A673 (cell line): ENCODE measurements at places on chromosomes 1 and 21. TPM values are rescaled to one million over a fixed set of nuclear protein-coding genes. Genes with fewer than 3 reads are reported as not detected.

DNA sequence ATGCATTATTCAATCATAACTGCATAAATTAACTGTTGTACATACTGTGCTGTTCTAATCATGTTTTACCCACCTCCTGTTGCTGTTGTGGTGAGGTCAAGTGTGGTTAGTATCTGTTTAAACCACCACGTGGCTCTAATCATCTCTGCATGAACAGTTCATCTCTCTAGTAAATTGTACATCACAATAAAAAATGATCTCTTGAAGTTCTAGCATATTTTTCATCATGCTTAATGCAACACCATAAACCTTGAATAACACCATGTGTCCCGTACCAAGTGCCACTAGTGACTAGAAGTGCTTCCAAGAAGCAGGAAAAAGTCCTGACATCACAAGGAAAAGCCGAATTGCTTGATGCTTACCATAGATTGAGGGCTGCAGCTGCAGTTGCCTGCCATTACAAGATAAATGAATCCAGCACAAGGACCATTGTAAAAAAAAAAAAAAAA lies 51.7 kb downstream of the SNRPE start:
- no peak for DNase-seq
- no peaks in the 10 kb centered on the region for H3K36me3 ChIP-seq
- no peak overlapping the region for H3K27ac ChIP-seq
- no peak overlapping the region for H3K4me3 ChIP-seq
- H3K4me1 ChIP-seq, result no peaks in the 10 kb centered on the region

DNA sequence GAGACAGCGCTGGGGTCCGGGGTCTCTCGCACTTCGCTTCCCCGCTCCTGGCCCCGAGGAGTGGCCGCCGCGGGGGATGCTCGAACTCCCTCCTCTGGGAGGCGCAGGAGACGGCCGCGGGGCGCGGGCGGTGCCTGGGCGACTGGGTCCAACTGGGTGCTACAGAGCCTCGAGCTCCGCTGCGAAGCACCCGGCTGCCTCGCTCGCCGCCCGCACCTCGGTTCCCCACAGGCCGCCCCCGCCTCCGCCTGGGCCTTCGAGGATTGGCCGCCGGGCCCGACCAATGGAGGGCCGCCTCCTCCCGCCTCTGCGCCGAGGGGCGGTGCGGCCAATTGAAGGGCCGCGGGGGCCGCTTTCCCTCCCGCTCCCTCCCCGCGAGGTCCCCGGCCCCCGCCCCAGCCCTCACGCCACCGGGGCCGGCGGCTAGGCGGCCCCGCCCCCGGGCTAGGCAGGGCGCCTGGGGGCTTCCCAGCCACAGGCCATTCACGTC lies at the start of gene CNN3:
CNN3 (minus strand) TSS at position 196 of the 490 bp plus-strand sequence. CDS start 216 bp downstream, outside the sequence.
- peaks cover 51% of the 10 kb centered on the region for H3K4me1 ChIP-seq
- peak within 1 kb of the TSS; percentile 61 for H3K4me3 ChIP-seq
- H3K27ac ChIP-seq, result peak within 1 kb of the TSS; percentile 86
- peak; percentile 96 for DNase-seq
- H3K27me3 ChIP-seq, result no peaks in the 10 kb centered on the region

- no peak overlapping the region for H3K4me3 ChIP-seq
- H3K27me3 ChIP-seq, result peaks cover 59% of the 10 kb centered on the region
- no peaks in the 10 kb centered on the region for H3K36me3 ChIP-seq
- no peaks in the 10 kb centered on the region for H3K4me1 ChIP-seq
- DNase-seq, result no peak
Measured at GRCh38 chr1:218852527-218852926, 321.2 kb upstream of the LYPLAL1 start.

- H3K4me3 ChIP-seq, result no peak overlapping the region
- no peaks in the 10 kb centered on the region for H3K36me3 ChIP-seq
- peak; percentile 66 for DNase-seq
- H3K4me1 ChIP-seq, result no peaks in the 10 kb centered on the region
- H3K27me3 ChIP-seq, result no peaks in the 10 kb centered on the region
Measured at GRCh38 chr21:35563885-35564451, 496.4 kb downstream of the SETD4 start.

DNA sequence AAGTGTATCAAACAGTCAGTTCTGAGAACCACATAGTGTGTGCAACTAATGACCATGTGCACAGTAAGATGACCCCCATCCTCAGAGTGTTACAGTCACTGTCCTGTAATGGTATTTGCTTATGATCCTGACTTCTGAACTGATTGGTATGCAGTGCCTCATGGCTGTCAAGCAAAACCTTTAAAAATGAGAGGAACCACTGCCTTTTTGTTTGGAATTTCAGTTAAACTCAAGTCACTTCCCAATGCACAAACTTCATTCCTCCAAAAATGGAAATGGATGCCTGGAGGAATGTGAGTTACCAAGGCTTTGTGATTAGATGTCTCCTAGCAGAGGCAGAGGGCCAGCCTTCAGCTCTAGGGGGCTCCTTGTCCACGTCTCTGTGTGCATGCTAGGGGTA lies 10.5 kb downstream of the C1orf198 start:
- H3K27me3 ChIP-seq, result no peaks in the 10 kb centered on the region
- H3K27ac ChIP-seq, result no peak overlapping the region
- no peak overlapping the region for H3K4me3 ChIP-seq
- peaks cover 6% of the 10 kb centered on the region for H3K4me1 ChIP-seq
- peaks cover 1% of the 10 kb centered on the region for H3K36me3 ChIP-seq
- no peak for DNase-seq

GRCh38 chr1:19942088-19942487 lies 18.7 kb upstream of the PLA2G2E start:
- no peak for DNase-seq
- H3K27me3 ChIP-seq, result peaks cover 13% of the 10 kb centered on the region
- no peaks in the 10 kb centered on the region for H3K36me3 ChIP-seq
- H3K4me1 ChIP-seq, result no peaks in the 10 kb centered on the region

GRCh38 chr1:171984262-171984661 lies 143.0 kb downstream of the DNM3 start:
- no peaks in the 10 kb centered on the region for H3K36me3 ChIP-seq
- no peak overlapping the region for H3K27ac ChIP-seq
- no peak overlapping the region for H3K4me3 ChIP-seq
- no peaks in the 10 kb centered on the region for H3K4me1 ChIP-seq

DNA sequence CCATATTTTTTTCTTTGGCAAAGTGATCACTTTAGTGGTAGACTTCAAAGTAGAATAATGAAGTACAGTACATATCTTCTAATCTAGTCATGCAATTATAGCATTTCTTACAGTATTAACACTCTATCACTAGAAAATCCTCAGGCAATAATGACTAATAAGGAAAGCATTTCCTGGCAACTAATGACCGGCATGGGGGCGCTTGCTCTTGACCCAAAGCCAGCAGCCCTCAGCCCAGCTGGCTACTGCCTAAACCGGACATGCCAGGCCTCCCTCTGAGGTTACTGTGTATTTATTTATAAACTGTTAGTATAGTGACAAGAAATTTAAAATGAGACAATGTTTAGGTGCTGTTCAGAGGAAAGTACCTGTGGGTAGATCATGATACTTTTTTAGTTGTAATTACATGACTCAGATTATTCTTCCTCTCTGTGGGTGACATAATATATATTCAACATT lies 633.8 kb downstream of the PTPRC start:
- peak overlapping the region; percentile 78 for H3K27ac ChIP-seq
- H3K36me3 ChIP-seq, result peaks cover 3% of the 10 kb centered on the region
- peak; percentile 91 for DNase-seq
- H3K4me1 ChIP-seq, result peaks cover 24% of the 10 kb centered on the region

CRP gene
- total RNA-seq, result not detected in 2 replicates

KCNJ15 gene
- total RNA-seq, result not detected in 2 replicates

PLA2G4A gene
- total RNA-seq, result 34.4 and 36.4 TPM in 2 replicates

HRNR gene
- total RNA-seq, result not detected in 2 replicates

CLCN6 gene
- 42.0 and 48.1 TPM in 2 replicates for total RNA-seq
